ENCODE measurements at places on chromosomes 4 and X.

DNA sequence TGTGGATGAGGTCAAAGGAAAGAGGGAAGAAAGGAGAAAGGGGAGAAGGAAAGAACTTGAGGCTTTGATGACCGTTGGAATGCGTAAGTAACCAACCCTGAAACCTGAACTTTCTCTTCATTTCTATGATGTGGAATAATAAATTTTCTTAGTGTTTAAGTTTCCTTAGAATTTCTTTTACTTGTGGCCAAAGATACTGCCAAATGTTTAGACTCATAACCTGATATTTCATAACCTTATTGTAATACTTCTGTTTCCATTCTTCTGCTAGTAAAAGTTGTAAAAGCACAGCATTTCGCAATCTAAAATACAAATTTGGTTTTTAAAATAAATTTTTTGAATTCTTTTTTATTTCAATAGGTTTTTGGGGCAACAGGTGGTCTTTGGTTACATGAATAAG is 258.5 kb upstream of the GIMD1 start:
- no peak for DNase-seq

DNA sequence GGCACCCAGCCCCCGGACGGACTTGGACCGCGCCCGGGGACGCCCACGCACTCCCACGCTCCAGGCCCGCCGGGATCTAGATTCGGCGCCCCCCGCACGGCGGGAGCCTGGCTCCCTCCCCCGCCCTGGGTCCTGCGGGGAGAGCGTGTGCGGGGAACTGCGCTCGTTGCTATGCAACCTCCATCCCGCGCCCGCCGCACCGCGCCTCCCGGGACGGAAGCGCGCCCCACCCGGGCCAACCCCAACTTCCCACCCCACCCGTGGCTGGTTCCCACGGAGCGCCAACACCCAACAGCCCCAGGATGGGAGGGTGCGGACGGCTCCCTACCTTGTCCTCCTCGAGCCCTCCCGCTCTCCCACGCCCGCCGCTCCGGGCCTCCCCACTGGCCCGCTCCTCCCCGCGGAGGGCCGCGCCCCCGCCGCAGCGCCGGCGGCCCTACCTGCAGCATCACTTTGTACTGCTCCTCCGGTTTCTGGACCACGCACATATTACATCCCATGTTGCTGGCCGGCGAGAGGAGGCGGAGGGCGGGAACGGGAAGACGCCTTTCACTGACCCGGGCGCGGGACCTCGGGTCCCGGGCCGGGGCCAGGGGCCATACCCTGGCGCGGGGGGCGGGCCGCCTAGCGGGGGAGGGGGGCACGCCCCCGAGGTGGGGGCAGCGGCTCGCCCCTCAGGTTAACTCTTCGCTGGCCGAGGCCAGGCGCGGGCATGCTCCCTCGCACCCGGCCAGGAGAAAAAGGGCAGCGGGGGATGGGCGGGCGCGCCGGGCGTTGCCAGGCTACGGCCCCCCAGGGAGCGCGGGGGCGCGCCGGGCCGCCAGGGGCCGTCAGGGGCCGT is at the start of gene PDZD4:
Gene PDZD4, minus strand, starts transcription at position 746 of the 841 bp plus-strand sequence. Its CDS starts 246 bp downstream, at position 500.
- no peak for DNase-seq

- no peak for DNase-seq
Measured at GRCh38 chr4:156568484-156568883, 403.1 kb downstream of the PDGFC start.

- no peak for DNase-seq
Measured at GRCh38 chrX:20980426-20980825, 393.8 kb upstream of the CNKSR2 start.

DNA sequence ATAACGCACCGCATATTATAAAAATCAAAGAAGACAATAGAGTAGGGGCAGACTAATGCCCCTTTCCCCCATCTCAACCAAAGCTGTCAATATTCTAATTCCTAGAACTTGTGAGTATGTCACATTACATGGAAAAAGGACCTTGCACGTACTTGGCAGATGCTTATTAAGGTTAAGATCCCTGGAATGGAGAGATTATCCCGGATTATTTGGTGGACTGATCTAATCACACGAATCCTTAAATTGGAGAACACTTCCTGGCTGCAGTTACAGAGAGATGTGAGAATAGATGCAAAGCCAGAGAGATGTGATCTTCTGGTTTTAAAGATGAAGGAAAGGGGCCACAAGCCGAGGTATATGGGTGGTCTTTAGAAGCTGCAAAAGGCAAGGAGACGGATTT is 548.7 kb downstream of the SPRY1 start:
- DNase-seq = no peak

- no peak for DNase-seq
Measured at GRCh38 chrX:119573222-119573621, 1.1 kb upstream of the UBE2A start.

DNA sequence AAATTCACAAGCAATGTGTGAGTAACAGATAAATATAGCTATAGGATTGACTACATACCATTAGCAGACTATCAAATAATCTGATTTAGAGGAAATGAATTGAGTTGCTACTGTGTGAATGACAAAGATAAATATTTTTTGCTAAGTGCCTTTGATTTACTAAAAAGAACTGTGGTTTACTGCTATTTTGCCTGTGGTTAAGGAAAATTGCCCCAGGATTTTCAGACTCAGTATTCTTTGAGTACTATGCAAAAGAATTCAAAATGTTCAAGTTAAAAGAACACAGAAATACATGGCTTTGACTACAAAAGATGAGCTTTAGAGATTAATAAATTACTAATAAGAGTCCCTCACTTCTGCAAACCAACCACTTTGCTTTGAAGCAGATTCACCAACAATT is 853.8 kb downstream of the ADGRL3 start:
- DNase-seq = no peak

DNA sequence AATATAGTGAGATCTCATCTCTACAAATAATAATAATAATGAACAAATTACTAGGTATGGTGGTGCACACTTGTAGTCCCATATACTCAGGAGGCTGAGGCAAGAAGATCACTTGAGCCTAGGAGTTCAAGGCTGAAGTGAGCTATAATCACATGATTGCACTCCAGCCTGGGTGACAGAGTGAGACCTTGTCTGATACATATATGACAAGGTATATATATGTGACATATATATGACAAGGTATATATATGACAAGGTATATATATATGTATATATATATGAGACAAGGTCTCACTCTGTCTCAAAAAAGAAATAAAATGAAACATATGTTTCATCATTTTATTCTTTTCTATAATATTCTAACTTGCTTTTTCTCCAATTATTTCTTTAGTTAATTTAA is 278.1 kb upstream of the TET2 start:
- DNase-seq = no peak

DNA sequence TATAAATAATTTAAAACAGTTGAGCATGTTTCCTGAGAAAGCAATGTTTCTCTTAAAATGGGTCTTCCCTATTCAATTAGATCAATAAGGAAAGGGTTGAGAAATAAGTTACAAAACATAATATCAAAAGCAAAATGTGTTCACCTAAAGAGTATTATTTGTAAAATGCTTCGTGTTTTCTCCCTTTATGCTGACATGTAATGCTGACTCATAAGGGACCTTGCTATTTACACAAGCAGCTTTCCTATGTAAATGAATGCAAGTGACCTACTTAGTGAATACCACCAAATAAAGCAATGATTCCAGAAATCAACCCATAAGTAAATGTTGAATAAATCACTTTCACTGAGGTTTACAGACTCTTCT is 91.5 kb downstream of the ELOVL6 start:
- DNase-seq = no peak

- DNase-seq = no peak
Measured at GRCh38 chrX:45515262-45516215, 314.9 kb upstream of the DIPK2B start.

DNA sequence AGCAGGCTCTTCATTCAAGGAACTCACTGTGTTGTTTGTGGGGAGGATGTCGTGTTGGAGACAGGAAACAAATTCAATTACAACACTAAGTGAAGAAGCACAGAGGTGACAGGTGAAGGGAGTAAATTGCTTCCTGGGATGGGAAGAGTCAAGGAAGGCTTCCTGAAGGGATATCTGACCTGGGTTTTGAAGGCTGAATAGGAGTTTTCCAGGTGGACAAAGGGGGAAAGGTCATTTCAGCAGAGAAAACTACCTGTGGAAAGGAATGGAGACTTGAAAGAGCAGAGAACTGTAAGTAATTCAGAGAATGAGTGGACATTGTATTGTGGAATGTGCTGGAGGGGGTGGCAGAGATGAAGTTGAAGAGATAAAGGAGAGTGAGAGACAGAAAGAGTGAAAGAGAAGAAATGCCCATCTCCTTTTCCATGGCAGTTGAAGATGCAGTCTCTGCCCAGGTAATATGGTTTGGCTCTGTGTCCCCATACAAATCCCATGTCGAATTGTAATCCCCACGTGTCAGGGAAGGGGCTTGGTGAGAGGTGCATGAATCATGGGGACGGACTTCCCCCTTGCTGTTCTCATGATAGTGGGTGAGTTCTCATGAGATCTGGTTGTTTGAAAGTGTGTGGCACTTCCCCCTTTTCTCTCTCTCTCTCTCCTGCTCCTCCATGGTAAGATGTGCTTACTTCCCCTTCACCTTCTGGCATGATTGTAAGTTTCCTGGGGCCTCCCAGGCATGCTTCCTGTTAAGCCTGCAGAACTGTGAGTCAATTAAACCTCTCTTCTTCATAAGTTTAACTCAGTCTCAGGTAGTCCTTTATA is 205.7 kb upstream of the BCOR start:
- DNase-seq = no peak
